Skeletal muscle cell (primary cell): ENCODE measurements at places on chromosomes 12 and 14.

DNA sequence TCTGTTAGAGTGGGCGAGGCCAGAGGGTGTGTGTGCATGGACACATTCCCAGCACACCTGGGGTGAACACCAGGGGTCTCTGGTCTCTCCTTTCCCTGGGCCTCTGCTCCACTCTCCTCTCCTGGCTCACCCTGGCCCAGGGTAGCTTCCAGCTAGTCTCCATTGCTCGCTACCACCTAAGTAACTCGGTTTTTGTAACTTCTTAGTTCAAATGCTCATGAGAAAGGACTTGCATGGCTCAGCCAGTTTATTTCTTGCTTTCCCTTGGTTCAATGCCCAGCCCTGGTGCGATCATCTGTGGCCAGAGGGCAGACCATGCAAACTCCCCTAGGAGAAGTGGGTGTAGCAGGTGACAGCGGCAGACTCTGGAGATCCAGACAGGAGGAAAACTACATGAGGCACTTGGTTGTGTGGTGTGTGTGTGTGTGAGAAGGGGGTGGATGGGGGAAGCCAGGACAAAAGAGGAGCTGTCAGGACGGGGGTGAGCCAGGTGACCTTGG is 8.9 kb upstream of the ACVR1B start:
- no peak for DNase-seq

DNA sequence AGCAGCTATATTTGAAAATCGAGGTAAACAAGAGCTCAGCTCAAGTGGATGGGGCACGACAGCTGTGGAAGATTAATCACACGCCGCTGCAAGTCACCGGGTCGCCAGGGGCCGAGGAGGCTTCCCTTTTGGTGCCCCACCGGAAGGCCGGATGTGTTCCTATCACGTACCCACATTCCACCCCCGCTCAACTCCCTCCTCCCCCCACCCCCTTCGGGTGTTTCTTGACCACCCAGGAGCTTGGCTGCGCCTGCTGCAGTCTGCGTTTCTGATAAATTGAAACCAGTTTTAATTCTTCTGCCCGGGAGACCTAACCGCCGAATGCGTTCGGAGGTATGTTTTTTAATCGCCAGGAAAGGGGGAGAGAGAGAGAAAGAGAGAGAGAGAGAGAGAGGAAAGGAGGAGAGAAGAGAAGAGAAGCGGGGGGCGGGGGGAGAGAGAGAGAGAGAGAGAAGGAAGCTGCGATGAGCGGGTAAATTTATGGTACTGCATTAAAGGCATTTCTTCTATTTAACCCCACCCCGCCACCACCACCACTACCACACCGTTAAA is 1.8 kb downstream of the SLC8A3 start:
- DNase-seq, result peak; percentile 20

- no peak for DNase-seq
Measured at GRCh38 chr12:106760184-106760531, 14.3 kb upstream of the RIC8B start.

GRCh38 chr12:77916276-77916675 is 85.6 kb downstream of the NAV3 start:
- DNase-seq, result no peak

DNA sequence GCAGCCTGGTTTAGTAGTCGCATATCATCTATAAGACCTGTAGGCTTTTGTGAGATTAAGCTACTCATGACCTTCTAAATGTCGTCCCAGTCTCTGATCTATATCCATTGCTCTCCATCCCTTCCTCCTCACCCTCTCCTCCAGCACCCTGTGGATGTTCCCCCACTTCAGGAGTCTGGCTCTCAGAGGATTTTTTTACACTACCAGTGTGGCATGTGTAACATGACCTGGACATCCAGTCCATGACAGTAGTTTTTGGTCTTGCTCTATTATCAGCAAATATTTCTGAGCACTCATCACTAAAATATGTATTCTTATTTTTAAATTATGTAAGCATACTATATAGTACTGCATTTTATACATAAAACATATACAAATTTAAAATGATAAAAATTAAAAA is 142.1 kb downstream of the DYRK2 start:
- no peak for DNase-seq

DNA sequence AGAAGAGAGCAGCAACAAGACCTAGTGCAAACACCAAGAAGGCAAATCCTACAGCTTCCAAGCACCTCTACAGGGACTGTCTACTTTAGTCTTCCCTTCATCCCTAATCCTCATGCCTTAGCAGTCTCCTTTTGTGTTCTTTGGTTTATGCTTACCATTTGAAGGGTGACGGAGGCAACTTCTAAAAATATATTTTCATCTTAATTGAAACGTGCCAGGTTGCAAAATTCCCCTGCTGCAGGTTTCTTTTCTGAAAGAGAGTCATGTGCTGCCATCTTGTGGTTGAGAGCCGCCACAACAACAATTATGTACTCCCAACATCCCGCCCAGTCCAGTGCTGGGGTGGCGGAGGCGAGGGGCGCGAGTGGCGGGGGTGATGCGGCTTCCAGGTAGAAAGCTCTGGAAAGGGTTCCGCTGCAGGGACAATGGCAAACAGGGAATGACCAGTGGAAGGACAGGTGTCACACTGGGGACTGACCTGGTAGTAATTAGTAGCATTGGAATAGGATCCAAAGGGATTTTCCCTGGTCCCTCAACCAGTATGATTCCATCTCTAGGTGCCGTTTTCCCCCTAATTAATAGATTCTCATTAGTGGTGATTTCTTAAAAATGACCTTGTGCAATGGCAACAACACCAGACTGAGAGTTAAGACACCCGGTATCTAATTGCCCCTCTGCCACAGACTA is 80.3 kb upstream of the GNG2 start:
- no peak for DNase-seq

- DNase-seq, result no peak
Measured at GRCh38 chr12:54700301-54700700, 52.1 kb upstream of the DCD start.

DNA sequence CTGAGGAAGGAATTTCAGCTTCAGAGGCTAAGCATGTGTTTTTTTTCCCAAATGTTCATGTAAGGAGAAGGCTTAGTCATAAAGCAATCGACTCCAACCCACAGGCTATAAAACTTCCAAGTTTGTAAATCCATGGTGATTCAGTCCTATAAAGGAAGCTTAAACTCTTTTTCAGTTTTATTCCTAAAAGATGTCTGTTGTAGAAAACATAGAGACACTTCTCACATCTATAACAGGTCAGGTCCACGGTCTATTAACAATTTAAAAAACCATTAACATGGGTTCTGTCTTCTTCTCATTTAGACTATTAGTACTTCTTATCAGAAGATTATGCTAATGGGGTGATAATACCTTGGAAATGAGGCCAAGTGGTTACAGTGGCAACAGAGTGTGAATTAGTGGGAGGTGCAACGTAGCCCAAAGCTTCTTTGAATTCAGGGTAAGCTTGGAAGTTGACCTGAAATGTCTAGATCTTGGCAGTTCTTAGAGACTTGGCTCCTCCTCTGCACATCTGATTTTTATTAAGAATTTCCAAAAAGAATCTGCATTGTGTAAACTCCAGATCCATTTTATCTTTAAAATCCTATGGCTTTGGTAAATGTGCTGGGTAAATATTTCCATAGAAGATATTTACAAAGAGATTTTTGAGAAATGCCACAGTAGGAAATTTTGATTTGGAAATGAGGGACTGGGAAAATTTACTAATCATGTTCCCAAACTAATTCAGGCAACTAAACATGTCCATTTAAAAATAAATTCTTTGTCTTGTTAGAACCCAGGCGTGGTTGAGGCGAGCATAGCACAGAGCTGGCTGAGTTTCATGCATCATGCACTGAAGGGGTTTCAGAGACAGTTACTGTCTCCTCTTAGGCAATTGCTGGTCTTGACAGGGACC is 86.4 kb downstream of the EML1 start:
- DNase-seq, result peak; percentile 56

DNA sequence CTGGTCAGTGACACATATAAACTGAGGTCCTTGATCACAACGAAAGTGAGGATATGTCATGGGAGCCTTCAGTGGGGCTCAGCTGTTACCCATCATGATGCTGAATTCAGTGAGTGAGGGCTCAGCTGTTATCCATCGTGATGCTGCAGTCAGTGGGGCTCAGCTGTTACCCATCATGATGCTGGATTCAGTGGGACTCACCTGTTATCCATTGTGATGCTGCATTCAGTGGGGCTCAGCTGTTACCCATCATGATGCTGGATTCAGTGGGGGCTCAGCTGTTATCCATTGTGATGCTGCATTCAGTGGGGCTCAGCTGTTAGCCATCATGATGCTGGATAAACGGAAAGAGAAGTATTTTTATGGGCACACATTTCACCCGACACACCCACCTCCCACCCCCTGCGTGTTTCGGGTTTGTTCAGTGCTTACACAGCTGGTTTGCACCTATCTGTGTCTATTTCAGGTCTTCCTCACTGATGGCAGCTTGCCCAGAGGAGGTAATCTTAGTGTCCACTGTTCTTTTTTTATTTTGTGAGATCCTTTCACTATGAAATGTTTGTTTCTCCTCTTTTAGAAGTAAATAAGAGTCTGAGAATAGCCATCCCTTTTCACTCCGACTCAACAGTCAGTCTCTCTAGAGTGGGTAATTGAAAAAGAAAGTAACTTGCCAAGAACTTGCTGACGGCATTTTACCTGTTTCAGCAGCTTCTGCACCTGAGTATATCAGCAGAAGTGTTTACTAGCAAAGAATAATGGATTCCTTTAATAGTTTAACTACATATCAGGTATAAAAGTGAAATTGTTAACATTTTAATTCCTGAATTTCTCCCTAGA is 183.0 kb downstream of the ERC1 start:
- peak; percentile 67 for DNase-seq
